Cerebellum (tissue), 4 donors: ENCODE measurements at places on chromosomes 5 and 9. TPM values are rescaled to one million over a fixed set of nuclear protein-coding genes. Genes with fewer than 3 reads are reported as not detected.

The PCDHB9 gene
- total RNA-seq, result 8.0 TPM

The NR6A1 gene
- total RNA-seq, result 2.9 TPM

The SIMC1 gene
- total RNA-seq, result 21.1 TPM

The GFPT2 gene
- total RNA-seq, result 38.2 TPM

The GRXCR2 gene
- total RNA-seq, result not detected

The DDX4 gene
- 0.09 TPM for total RNA-seq

The CACFD1 gene
- 21.6 TPM for total RNA-seq

The TIMD4 gene
- total RNA-seq, result 0.45 TPM

The CATSPER3 gene
- total RNA-seq, result 0.45 TPM

The ARHGEF28 gene
- 6.7 TPM for total RNA-seq

The OSTF1 gene
- 9.8 TPM for total RNA-seq

The ATOX1 gene
- total RNA-seq, result 24.4 TPM

The CCDC183 gene
- 1.7 TPM for total RNA-seq

The SPOCK1 gene
- 40.5 TPM for total RNA-seq

The COMMD10 gene
- 30.6 TPM for total RNA-seq

The SHISAL2B gene
- not detected for total RNA-seq

The IFNA2 gene
- not detected for total RNA-seq

The FAM13B gene
- 94.5 TPM for total RNA-seq

The SLC25A2 gene
- total RNA-seq, result 0.36 TPM

The GARIN3 gene
- not detected for total RNA-seq

The GFI1B gene
- total RNA-seq, result 0.09 TPM

The IL5 gene
- not detected for total RNA-seq

The SMIM33 gene
- not detected for total RNA-seq
